ENCODE measurements at places on chromosomes 3 and 15. TPM values are rescaled to one million over a fixed set of nuclear protein-coding genes. Genes with fewer than 3 reads are reported as not detected.

DNA sequence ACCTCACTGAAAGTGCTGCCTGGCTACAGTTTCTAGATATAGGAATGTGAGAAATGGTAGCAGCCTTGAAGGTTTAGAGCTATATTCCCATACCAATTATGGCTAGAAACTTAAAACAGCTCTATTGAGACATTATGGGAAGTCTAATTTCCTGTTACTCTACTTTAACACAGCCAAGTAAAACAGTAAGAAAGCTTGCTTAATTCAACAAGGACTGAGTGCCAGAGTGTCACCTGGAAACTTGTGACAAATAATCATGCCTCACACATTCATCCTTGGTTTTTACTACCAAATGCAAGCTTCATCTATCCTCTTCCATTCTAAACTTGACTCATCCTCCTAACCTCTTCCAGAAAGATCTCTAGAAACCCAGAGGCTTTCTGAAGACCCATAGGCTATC, 41.7 kb downstream of the UBE3A start:
- no peak for DNase-seq

DNA sequence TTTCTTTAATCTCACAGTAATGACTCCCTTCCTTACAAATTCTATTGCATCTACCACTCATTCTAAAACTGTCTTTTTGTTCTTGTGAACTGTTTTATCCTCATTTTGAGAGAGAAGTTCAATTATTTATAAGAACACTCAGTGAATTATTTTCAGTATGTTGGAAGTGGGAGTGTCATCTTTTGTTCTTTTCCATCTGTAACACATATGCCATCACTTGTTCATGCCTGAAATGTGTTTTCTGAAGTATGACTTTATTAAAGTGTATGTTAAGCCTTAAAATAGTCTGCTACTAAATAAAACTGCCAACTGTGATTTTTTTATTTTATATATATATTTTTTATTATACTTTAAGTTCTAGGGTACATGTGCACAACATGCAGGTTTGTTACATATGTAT, 623.0 kb upstream of the CBLB start:
- DNase-seq = no peak

- no peak for DNase-seq
Measured at GRCh38 chr3:178195824-178196223, 340.4 kb upstream of the KCNMB2 start.

- no peak for DNase-seq
Measured at GRCh38 chr3:47370887-47371697, 9.7 kb upstream of the PTPN23 start.

GRCh38 chr3:132587401-132587800, 9.7 kb upstream of the ACKR4 start:
- DNase-seq = no peak

The LRRC34 gene
- total RNA-seq = 5.7 TPM

- no peak for DNase-seq
Measured at GRCh38 chr3:105758451-105758850, 110.4 kb downstream of the CBLB start.

The CLEC3B gene
- not detected for total RNA-seq

The RARB gene
- total RNA-seq = not detected

DNA sequence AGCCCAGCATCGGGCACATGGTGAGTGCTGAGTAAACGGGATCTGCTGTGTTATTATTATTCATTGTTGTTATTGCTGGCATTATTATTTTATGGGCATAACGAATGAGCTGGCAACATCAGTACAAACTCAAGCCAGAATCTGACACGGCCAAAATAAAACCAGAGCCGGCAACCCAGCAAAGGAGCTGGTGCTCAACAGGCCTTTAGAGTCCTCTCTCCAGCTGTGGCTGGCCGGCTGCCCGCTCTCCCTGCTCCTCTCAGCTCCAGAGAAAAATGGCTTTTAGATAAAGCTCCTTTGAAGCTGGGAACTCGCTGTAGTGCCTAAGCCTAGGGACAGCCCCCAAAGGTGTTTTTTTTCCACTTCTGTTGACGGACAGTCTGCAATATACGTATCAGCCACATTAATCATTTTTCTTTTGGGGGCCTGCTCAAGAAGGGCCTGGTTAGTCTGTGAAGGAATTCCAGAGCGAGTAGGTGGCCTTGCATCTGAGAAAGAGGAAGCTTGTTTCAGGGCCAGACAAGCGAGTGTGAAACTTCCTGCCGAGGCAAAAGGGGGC, 193.9 kb upstream of the UBE2E1 start:
- DNase-seq = no peak

GRCh38 chr3:106827515-106828213, 549.6 kb upstream of the CCDC54 start:
- DNase-seq = no peak

The GREM1 gene
- not detected for total RNA-seq

The ZNF501 gene
- 6.2 TPM for total RNA-seq

DNA sequence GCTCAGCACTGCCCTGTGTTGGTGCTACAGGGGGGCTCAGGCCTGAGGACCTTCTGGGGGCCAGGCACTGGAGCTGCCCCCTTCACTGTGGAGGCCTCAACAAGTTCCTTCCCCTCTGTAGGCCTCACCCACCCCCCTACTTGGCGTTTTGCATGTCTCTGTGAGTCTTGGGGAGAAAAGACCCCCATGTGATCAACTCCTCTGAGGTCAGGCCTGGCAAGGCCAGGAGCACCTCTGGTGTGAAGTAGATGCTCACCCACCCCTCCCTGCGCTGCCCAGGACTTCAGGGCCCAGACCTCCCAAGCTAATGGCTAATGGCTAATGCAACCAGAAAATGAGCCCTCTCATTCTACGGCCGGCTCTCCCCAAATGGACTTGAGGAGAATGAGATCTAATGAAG, 34.2 kb upstream of the CHRNB4 start:
- no peak for DNase-seq

- DNase-seq = peak; percentile 68
Measured at GRCh38 chr15:75843678-75844581, 683 bp downstream of the UBE2Q2 start.

DNA sequence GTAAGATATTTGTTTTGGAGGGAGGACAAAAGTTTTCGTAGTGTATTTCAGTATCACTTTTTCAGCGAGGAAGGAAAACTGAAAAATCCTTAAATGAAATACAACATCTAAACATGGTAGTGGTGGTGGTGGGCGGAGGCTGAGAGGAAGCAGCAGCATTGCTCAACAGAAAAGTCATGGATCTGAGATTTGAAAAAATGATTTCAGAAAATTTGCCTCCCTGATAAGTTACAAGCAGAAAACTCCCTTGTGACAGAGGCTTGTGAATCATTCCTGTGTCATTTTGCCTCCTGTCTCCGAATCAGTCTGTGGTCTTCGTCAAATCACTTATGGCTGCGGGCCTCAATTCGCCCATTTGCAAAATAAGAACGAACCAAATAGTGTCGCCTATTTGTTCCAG, 965 bp upstream of the CRBN start:
- no peak for DNase-seq

The STRIT1 gene
- not detected for total RNA-seq

The CADM2 gene
- total RNA-seq = not detected

GRCh38 chr15:89746386-89746780, 4.7 kb downstream of the MESP1 start:
- no peak for DNase-seq

GRCh38 chr3:66028457-66028856, 10.3 kb downstream of the MAGI1 start:
- no peak for DNase-seq

- DNase-seq = no peak
Measured at GRCh38 chr3:184496933-184497332, 64.7 kb upstream of the EPHB3 start.

The TUSC2 gene
- 32.2 TPM for total RNA-seq
